Neuronal stem cell (in vitro differentiated cells): ENCODE measurements at places on chromosomes 16 and 17.

- DNase-seq = no peak
Measured at GRCh38 chr16:30519120-30520049, 7.0 kb downstream of the ZNF768 start.

- DNase-seq = no peak
Measured at GRCh38 chr17:20216154-20216815, 207.1 kb downstream of the SPECC1 start.

- no peak for DNase-seq
Measured at GRCh38 chr17:17205368-17206123, 587 bp downstream of the PLD6 start.

GRCh38 chr16:9763505-9763904 is 418.7 kb downstream of the GRIN2A start:
- DNase-seq = no peak

DNA sequence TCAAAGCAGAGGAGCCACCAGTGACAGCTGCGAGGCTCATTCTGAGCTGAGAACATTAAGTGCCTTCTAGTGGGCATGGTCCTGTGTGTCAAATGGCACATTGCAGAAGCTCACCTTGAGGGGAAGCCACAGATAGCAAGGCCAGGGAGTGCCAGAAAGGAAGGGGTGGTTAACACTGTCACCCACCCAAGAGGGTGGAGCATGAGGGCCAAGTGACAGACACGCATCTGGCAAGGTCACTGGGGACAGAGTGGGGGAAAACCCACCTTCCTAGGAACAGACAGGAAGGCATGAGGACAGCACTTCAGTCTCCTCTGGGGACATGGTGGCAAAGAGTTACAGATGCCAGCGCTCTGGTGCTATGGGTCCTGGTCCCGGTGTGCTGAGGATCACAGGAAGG is 22.1 kb downstream of the NUBP1 start:
- DNase-seq = no peak

DNA sequence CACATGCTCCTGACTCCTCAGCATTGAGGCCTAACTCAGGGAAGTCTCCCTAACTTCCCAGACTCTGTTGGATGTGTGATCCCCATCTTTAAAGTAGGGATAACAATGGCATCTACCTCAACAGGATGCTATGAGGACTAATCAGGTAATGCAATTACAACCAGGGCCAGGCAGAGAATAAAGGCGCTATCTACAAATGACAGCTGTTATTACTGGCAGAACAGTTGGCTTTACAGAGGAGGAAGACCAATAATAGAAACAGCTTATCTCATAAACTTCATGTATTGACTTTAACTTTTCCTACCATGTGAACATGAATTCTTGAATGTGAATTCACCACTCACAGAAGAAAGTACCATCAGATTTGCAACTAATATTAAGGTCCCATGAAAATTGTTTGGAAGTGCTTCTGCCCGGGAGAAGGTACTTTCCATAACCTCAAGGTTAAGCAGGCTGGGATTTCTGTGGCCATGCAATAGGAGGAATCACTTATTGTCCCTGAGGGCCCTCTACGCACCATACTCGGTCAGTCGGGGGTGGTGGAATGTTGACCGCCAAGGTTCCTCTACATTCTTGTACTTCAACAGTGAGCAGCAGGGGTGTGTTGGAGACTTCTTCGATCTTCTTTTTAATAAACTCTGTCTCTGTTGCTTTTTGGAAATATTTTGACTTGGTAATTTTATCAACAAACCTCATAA is 22.6 kb upstream of the ERN1 start:
- no peak for DNase-seq

DNA sequence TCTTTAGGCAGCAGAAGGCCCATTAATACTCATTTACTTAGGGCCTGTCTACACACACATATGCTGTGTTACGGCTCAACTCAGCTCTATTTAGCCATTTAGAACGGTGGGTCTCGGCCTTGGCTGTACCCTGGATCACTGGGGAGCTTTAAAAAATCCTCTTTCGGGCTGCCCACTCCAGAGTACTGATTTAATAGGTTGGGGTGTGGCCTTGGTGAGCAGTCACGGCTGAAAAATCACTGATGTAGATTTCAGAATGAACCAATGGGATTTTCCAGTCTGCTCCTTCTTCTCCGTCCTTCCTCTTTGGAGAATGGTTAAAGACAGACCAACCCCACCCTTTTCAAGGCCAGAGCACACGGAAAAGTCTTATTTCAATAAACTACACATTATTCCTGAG is 223.5 kb downstream of the CCDC182 start:
- no peak for DNase-seq

DNA sequence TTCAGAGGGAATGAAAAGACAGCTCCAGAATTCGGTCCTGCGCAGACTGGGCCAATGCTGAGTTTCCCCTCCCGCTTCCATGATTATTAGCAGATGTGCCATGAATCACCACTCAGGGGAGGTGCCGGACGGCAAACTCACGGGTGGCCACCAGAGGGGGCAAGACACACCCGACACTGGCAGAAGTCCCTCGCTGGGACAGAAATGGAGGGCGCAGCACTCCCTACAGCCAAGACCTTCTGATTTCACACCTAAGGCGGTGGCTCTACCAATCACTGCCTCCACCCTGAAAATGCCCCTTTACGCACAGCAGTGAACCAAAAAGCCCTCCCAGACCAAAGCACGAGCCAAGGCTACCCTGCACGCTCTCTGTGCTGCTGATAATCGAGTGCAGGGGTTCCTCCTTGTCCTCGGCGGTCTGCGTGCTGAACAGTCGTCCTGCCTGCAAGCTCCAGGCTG is 26.8 kb downstream of the TRAP1 start:
- DNase-seq = peak; percentile 67

DNA sequence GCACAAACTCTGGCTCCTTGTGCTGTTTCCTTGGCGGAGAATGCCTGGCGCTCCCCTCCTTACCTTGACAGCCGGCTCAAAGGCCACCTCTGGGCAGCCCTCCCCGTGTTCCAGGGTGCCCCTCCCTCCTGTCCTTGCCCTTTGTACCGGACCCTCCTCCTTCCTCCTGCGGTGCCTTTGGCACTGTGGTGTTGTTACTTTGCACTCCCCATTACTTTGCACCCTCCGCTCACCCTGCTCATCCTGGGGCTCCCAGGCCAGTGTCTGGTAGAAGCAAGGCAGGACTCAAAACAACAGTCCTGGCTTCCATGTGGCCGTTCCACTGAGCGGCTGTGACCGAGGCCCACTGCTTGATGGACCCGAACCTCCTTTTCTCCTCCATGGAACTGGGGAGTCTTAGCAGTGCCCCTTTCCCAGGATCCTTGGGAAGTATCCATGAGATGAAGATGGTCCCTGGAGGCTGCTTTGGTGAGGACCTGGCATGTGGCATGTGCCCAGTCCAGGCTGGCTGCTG is 147.8 kb downstream of the CMIP start:
- no peak for DNase-seq

- DNase-seq = no peak
Measured at GRCh38 chr17:71339206-71339605, 781.6 kb upstream of the SOX9 start.

DNA sequence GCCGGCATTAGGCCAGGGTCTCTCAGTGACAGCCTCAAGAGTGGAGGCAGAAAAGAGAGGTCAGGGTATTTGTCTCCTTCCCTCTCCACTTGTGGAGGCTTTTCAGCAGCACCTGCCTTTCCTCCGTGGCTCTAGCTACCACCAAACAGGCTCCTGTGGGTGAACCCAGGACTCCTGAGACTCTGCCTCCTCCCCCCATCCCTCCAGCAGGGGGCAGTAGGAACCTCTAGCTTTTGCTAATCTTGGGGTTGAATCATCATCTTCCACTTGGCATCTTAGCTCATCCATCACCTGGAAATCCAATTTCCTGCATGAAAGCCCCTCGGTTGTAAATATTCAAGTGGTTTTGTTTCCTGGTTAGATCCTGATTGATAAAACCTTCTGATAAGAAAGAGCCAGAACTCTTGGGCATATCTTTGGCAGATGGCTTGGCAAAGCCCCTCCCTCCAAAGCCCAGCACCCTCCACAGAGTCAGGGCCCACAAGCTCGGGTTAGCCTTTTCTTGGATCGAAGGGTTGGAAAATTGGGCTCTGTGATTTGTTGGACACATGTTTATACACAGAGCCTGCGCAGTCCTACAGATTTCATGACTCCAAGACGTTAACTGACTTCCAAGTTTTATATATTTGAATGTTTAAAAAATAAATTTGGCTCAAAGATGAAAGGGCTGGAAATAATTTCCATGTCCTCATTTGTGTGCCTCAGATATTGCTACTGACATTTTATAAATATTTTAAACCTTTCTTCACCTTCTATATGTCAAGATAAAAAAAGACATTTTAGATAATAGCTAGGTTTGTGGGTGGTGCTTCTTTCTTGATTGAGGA is 322.1 kb downstream of the MAP2K4 start:
- peak; percentile 4 for DNase-seq

DNA sequence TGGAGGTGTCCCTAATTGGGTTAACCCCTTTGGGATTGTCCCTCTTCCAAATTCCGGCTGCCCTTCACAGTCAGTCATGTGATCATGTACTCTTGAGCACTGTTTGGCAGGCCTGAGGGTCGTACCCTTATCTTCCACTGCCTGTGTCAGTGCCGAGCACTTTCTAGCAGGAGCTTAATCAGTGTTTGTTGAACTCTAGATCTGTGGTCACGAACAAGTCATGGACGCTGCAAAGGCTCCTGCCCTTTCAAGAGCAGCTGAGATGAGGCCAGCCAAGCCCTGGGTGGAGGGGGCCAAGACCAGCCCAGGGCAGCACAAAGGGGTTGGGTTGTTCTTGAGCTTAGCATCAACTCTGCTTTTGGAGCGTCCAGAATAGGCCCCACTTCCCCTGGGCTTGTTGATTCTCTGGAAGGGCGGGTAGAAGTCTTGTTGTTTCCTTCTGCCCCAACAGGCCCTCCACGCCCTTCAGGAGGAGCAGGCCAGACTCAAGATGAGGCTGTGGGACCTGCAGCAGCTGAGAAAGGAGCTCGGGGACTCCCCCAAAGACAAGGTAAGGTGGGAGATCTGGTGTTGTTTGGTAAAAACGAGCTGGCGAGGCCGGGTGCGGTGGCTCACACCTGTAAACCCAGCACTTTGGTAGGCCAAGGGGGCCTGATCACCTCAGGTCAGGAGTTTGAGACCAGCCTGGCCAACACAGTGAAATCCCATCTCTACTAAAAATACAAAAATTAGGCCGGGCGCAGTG is 5.3 kb downstream of the IFI35 start:
- no peak for DNase-seq

GRCh38 chr16:54244061-54244886 is 42.3 kb downstream of the IRX3 start:
- DNase-seq = no peak

DNA sequence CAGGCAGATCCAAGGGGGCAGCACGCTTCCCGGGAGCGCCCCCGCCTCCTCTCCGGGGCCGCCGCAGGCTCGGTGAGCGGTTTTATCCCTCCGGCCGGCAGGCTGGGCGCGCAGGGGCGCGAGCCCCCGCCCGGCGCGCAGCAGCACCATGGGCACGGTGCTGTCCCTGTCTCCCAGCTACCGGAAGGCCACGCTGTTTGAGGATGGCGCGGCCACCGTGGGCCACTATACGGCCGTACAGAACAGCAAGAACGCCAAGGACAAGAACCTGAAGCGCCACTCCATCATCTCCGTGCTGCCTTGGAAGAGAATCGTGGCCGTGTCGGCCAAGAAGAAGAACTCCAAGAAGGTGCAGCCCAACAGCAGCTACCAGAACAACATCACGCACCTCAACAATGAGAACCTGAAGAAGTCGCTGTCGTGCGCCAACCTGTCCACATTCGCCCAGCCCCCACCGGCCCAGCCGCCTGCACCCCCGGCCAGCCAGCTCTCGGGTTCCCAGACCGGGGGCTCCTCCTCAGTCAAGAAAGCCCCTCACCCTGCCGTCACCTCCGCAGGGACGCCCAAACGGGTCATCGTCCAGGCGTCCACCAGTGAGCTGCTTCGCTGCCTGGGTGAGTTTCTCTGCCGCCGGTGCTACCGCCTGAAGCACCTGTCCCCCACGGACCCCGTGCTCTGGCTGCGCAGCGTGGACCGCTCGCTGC is 832 bp downstream of the CDK5R1 start:
- DNase-seq = peak; percentile 23

- no peak for DNase-seq
Measured at GRCh38 chr16:59612094-59612493, 878.0 kb upstream of the GOT2 start.

GRCh38 chr16:78353640-78354275 is 254.3 kb downstream of the WWOX start:
- DNase-seq = no peak

GRCh38 chr17:13393841-13394710 is 207.7 kb downstream of the HS3ST3A1 start:
- DNase-seq = no peak

DNA sequence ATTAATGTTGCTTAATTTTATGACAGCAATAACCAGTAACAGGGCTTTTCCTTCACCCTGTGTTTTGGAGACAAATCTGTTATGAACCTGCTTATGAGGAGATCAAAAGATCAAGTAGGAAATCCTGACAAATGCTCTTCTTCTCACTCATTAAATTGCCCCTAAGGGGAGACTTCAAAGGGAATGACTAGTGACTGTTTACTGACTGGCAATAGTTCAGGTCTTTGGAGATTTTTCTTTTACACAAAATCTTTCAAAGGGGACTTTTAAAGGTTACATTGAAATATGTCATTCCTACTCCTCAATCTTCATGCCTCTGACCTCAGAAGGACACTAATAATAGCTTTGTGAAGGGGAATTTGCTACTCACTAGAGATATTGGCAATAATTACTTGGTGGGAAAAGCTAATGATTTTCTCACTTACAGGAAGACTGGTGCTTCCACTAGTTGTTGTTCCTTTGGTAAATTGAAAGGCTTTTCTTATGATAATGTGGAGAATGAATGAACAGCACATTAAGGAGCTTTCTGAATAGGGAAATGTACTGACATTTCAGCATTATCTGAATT is 292.9 kb upstream of the CA10 start:
- no peak for DNase-seq

DNA sequence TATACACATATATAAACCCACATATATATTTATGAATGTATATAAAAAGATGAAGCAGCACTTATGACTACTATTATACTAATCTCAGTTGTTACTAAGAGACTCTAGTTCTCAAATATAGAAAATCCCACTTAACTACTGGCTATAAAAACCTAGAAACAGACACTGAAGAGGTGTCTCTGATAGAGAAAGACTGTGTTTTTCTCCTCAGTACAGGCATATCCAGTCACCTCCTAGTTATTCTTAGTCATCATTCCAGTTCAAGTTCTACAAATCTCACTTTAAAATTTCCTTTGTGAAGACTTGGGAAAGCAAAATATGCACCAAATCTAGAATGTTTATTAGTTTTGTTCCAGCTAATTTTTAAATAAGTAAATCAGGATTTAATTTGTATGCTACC is 93.9 kb downstream of the STH start:
- no peak for DNase-seq
